Activated CD4-positive, alpha-beta memory T cell treated with anti-CD3 and anti-CD28 coated beads for 36 hours (primary cell): ENCODE measurements at places on chromosomes 6 and 20. TPM values are rescaled to one million over a fixed set of nuclear protein-coding genes. Genes with fewer than 3 reads are reported as not detected.

DNA sequence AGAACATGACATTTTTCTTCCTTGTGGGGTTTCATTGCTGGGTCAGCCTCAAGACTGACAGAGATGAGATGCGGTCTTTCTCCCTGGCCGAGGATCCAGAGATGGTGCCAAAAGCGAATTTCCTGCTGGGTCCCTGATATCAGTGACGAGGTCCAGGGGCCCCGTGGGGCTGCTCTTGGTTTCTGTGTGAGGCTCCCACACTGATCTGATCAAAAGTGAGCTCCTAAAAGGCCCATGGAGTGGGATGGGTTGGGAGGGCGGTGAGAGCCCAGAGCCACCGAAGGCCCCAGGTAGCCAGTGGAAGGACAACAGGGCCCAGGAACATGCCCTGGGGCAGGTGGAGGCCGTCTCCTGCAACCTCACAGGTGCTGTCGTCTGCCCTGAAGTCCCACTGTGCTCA lies 208.4 kb upstream of the CDH4 start:
- no peak for DNase-seq

DNA sequence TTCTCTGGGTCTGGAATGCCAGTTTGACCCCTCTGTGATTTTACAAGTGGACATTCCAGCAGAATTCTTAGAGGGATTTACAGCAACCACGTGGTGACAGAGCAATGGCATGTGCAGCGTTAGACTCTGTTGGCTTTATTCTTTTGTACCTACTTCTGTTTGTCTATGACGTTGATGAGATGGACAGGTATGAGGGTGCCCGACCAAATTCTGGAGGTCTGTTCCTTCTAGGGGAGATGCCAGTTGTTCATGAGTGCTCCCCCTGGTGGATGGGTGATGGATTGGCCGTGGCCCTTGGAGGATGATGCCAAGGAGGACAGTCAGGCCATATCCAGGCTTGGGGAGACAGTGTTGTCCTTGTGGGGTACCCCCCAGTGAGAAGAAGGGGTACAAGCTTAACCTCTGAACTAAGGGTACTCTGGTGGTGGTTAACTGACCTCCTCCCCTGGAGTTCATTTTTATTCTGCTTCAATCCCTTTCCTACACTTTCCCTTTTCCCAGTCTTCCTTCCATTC lies 198.6 kb downstream of the DTNBP1 start:
- peak; percentile 67 for DNase-seq

The HLA-DRB5 gene
- 0.48 TPM for total RNA-seq

DNA sequence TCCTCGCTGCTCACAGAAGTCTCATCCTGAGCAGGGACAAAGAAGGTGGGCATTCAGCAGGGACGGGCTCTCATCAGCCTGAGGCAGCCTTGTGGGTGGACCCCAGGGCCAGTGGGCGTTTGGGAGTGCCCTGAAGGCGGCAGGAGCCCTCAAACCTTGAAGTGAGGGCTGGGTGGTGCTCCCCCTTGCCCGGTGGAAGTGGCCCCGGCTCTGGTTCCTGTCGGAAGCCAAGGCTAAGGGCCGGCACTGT lies 110.5 kb downstream of the NOL4L start:
- no peak for DNase-seq

GRCh38 chr6:36978421-36979346 lies 7.3 kb downstream of the MTCH1 start:
- DNase-seq, result no peak

GRCh38 chr20:46700481-46700880 lies 9.0 kb upstream of the SLC2A10 start:
- no peak for DNase-seq

The RAET1L gene
- not detected for total RNA-seq

DNA sequence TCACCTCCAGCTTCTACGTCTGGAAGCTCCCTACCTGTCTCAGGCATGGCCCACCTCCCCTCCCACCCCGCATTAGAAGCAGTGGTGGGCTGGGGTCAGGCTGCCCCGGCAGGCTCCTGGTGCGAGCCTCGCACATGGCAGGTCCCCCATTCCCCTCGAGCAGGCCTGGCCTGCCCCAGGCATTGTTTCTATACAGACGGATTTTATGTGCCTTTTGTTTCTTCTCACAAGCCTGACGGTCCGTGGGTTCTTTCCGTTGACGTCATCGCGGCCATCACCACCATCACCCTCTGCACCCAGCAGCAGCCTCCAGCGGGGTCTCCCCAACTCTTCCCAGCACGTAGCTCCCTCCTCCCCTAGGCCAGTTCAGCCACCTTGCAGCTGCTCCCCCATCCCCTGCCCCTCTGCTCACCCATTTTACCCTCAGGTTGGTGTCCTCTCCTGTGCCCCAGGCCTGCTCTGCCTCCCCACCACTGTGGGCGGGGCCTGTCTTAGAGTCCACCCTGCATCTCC lies 4.6 kb downstream of the CST7 start:
- no peak for DNase-seq

DNA sequence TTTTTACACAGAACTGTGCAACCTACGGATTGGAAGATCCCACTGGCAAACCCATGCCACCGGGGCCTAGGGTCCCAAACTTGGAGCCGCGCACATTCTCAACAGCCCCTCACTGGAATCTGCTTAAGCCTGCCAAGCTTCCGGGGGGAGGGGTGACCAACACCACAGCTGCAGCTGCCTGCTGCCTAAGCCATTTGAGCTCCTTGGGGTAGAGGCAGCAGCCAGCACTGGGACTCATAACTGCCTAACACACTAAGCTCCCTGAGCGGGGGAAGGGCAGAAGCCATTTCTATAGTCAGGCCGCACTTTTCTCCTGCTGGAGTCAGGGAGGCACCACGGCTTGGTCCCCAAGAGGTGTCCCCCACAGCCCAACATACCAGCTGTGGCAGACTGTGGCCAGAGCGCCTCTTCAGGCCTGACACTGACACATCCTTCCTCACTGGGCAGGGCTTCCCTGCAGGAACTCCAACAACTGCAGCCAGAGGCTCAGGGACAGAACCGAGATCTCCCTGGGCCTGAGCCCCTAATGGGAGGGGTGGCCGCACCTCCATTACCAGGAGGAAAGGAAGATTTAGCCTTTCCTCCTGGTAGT lies 270.3 kb upstream of the ECI2 start:
- DNase-seq, result no peak

DNA sequence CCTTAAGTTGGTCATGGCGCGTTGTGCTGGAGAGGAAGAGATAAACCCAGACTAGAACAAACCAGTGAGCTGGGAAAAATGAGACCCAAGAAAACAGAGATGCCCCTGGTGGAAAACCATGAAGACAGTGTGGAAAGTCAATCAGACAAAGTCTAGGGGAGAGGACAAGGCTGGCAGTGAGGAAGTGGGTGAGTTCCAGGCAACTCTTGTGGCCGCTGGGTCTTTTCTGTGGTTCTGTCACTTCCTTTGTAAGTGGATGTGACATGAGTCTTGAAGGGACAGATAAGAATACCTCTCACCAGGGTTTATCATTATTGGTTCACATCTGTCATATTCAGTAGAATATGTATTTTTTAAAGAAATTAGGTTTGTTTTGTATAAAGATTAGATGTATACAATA lies 738.4 kb downstream of the DHX35 start:
- no peak for DNase-seq

The OVOL2 gene
- total RNA-seq, result not detected

DNA sequence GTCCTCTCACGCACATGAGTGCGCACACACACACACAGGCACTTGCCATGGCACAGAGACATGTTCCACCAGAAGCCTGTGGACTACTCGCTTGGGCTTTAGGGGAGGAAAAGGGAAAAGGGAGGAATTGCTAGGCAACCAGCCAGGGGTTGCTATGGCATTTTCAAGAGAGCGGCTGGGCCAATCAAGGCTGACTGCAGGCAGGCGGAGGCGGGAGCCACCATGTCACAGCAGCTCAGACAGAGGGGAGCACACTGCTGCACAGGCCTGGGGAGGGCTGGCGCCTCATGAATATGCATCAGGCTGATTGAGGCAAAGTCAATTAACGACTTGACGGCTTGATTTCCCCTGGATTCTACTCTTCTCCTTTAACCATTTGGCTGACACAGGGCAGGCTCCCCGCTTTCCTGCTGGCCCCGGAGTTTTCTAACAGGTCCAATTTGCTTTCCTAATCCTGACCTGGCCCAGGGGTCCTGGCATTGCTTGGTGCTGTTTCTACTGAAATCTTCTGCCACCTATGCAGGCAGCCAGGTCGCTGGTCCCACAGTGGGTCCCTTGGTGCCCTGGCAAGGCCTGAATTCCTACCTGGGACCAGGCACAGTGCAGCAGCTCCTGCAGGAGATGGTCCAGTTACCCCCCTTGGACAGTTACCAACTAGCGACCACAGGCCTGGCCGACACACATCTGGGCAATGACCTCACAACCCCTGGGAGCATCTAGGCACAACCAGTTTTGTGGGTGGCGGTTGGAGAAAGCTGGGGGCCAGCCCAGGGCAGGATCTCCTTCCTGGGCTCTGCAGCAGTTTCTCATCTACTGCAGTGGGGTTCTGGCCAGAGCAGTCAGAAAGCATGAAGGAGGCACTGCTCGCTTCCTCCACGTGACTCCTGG lies 52.1 kb downstream of the YTHDF1 start:
- DNase-seq, result no peak

The SLC25A27 gene
- 0.78 TPM for total RNA-seq

- DNase-seq, result peak; percentile 89
Observed at GRCh38 chr6:90078513-90079289, 184.4 kb downstream of the GJA10 start.

The LGSN gene
- total RNA-seq, result 0.05 TPM

The SIRPB1 gene
- total RNA-seq, result 2.0 TPM

DNA sequence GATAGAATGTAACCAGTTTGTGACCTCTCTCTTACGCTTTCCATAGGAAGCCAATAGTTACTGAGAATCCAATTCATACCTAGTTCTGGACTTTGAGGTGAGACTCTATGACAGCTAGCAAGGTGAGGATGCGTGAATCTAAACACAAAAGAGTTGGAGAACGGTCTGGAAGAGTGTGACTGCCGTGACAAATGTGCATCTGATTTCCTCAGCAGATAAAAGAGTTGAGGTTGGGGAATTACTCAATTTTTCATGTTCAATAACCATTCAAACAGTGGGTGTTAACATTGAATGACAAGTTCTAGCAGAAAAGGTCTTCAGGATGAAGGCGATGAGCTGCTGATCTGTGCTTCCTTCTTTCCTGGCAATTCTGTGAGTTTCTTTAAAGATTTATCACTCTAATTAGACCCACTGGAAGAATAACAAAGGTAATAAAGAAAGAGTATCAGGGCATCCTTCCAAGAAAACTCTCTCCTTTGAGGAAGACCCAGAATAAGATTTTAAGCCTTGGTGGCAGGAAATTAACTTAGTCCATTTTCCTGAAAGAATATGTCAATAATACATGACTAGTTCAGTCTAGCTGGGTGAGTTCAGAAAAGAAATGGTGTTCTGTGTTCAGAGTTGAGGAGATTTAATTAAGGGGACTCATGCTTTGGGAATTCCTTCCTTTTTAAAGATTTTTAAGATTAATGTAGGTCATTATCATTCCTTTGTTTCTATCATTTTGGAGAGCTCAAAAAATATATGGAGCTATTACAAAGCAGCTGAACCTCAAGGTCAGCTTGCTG lies 24.5 kb downstream of the KIF3B start:
- no peak for DNase-seq

GRCh38 chr20:13220904-13221297 lies at the start of gene ISM1:
ISM1 (plus strand) TSS chr20:13221274; CDS start chr20:13221777, 503 bp downstream.
- DNase-seq, result peak; percentile 45
